ENCODE measurements at places on chromosomes 16 and 17.

DNA sequence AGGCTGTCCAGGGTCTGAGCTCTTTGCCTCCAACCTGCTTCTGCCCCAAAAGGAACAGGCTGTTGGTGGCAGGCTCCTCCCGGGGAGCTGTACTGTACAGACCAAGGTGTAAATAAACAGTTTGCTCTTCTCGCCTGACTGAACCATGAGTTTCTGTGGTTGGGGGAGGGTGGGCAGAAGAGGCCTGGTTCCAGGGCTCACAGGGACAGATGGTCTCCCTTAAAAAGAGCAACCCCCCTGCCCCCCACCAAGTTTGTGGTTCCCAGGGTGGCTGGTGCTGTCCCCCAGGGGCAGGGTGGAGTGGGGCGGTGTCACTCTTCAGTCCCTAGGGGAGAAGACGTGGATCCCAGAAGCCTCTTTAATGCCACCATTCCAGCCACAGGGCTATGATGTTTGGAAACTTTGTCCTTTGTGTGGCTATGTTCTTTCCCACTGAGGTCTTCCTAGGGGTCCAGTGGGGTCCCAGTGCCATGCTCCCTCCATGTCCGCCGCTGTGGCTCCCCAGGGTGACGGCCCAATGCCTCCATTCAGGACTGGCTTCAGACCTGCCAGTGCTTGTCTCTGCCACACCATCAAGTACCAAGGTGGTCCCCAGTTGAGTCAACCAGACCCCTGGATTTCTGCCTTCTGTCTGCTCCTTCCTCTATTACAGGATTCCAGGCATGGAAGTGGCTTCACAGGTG is 146.7 kb downstream of the RAB11FIP4 start:
- DNase-seq, result no peak

- peak; percentile 42 for DNase-seq
Observed at GRCh38 chr17:56499799-56500388, 93.6 kb upstream of the NOG start.

DNA sequence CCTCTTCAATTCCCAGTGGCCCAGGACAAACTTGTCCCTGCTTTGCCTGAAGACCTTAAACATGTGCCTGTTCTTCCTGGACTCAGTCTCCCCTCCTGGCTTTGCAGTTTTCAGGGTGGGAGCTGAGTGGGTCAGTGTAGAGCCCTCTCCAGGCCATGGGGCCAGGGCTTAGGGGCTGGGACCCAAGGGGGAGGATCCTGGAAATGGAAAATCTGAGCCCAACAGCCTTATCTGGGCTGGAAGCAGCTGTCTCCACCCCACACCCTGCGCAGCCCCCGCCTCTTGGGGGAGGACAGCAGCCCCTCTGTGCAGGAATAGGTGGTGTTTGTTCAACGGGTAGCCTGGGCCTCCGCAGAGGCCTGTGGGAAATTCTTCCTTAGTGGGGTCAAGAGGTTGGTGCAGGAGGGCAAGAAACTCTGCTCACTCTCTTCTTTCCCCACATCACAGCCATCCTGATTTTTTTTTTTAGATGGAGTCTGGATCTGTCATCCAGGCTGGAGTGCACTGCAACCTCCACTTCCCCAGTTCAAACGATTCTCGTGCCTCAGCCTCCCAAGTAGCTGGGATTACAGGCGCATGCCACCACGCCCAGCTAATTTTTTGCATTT is 6.8 kb upstream of the SMTNL2 start:
- DNase-seq, result no peak

DNA sequence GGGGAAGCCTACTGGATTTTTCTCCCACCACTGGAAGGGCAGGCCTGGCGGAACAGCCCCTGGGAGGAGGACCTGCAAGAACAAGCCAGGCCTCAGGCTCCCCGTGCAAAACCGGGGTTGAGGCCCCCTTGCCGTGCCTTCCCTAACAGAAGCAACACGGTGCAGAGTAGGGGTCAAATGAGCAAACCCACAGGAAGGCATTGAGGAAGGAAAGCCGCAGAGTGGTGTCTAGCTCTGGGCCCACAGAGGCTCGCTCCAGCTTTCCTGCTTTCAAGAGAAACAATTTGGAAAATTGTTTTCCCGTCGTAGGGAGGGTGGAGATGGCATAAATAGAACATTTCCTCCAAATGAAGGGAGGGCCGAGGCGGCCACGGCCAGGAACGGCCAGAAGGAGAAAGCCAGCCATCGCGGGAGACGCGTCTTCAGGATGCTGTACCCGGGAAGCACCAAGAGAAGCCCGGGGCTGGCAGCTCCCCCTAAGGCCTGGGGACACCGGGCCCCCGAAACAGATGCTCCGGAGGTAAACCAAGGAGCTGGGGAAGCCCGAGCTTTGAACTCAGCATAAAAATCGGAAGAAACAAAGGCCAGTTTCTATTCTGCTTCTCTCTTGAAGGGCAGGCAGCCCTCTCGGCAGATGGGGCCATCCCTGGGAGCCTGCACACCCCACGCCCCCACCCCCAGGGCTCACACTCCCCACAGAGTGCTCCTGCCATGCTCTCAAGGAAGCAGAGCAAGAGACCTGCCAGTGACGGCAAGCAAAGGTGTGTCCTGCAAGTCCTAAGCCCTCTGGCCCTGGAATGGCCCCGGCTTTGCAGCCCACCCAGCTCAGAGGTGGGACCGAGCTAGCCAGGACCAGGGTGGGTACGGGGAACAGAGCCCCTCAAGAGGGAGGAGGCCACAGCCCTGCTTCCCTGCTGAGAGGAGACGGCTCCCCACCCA is 92.0 kb downstream of the RBFOX3 start:
- no peak for DNase-seq

GRCh38 chr16:88782454-88783390 is 2.3 kb downstream of the PIEZO1 start:
- DNase-seq, result no peak

GRCh38 chr17:79517827-79518584 is 92.8 kb downstream of the RBFOX3 start:
- peak; percentile 24 for DNase-seq

- DNase-seq, result no peak
Observed at GRCh38 chr17:28030386-28030785, 12.1 kb upstream of the NLK start.

- DNase-seq, result peak; percentile 74
Observed at GRCh38 chr17:61400717-61401388, 1.2 kb downstream of the TBX2 start.

GRCh38 chr17:62755141-62755851 is 52.8 kb downstream of the MARCHF10 start:
- DNase-seq, result no peak

DNA sequence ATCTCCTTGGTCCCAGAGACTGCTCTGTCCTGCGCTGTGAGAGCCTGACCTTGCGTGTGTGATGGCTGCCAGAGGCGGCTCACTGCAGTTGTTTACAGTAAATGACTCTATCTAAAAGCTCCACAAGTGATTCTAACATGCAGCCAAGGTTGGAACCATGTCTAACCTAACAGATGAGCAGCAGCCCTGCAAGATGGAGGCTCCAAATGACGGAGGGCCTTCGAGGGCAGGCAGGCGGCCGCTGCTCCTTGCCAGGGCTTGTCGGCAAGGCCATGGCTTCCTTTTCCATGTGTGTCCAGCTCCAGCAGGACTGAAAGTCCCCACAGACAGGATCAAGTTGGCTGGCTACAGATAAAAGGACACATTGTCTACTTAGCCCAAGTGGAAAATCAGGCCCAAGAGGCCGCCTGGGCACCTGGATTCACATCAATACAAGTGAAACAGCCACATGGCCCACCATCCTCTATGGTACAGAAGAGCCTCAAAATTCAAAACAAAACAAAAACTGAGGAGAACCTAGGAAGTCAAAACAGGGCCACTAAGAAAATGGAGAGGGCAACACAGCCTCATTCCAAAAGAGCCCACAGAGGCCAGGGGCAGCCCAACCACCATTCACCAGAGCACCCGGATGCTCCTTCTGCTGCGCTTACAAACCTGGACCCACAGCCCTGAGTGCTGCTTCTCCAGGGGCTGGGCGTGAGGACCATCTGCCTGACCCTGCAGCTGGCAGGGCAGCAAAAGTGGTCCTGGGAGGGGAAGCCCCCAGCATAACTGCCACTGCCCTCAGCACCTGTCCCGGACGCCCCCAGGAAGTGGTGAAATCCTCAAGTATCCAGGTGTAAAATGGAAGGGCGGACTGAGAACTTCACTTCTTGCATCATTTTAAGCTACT is 65.0 kb downstream of the AMFR start:
- DNase-seq, result no peak

DNA sequence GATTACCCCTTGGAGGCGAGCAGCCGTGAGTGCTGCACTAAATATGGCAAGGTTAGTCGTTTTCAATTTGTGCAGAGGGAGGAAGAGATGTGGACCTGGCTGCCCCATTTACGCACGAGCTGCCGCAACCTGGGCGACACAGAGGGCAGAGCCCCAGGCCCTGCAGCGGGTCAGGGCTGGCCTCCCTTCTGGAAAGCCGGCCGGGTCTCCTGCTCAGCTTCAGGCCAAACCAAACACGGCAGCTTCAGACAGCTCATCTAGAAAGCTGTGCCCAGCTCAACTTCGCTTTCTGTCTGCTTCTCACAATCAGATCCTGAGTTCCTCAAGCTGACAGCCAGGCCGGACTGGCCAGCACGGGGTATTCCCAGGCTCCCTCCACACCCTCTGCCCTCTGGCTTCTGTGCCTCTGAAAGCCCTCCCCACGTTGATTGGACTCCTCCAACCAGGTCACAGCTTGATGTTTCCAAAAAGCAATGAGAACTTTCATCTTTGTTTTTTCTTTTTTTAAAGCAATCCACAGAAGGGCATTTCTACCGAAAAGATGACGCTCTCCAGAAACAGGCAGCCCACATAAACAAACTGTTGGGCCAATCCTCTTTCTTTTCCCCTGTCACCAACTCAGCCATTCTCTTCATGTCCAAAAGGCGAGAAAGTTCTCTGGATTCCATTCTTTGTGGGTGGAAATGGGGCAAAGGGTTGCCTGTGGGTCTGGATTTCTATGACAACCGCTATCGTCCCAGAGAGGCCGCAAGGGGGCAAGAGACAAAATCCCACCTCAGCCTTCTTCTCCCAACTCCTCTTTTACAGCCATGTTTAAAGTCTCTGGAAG is 189.0 kb downstream of the ZFHX3 start:
- DNase-seq, result peak; percentile 81

DNA sequence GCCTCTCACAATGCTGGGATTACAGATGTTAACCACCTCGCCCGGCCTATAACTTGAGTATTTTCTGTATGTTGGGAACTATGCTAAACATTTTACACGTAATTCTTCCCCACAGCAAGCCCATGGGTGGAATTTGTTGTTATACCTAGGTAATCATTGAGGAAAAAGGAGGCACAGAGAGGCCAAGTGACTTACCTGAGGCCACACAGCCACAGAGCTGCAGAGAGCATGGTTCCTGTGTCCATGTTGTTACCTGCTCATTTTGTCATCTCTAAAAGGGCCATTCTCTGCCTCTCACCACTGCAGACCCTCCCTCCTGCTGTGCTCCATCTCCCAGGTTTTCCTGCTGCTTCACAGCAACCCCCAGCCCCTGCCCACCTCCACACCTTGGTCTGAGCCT is 135.5 kb downstream of the ABCC1 start:
- DNase-seq, result no peak

DNA sequence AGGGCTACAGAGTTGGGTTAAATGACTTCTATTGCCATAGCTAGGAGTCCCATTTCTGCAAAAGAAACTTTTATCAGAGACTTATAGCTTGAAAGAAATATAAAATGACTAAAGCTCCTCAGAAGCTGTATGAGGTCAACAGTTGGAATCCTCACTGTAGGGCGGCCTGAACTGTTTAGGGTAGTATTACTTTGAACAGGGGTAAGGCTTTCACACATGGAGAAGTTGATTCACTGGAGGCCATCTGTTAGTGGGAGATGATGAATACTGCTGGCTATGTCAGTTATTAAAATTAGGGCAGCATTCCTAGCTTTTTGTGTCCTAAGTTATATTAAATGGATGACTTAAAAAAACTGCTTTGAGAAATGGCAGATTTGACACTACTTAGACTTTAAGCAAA is 6.0 kb downstream of the TTC19 start:
- no peak for DNase-seq

DNA sequence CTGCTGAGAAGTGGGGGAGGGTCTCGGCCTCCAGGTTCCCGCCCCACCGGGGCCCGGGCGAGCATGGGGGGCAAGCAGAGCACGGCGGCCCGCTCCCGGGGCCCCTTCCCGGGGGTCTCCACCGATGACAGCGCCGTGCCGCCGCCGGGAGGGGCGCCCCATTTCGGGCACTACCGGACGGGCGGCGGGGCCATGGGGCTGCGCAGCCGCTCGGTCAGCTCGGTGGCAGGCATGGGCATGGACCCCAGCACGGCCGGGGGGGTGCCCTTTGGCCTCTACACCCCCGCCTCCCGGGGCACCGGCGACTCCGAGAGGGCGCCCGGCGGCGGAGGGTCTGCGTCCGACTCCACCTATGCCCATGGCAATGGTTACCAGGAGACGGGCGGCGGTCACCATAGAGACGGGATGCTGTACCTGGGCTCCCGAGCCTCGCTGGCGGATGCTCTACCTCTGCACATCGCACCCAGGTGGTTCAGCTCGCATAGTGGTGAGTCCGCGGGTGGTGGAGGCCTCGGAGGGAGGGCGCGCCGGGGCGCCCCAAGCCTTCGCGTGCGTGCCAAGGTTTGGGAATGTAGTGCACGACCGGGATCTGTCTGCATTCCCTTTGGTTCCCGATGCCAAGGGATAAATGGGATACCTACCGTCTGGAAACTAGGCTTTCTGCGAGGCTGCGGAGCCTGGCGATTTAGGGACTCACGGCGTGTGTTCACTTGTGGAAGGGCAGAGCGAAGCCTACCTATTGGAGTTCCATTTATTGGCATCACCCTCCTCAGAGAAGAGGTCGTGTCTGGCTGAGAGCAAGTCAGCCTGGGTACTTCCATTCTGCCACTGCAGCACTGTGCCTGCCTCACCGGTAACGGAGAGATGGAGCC is 1.0 kb downstream of the ZNRF1 start:
- peak; percentile 51 for DNase-seq

GRCh38 chr16:30896889-30897733 is 697 bp downstream of the CTF1 start:
- DNase-seq, result peak; percentile 96

DNA sequence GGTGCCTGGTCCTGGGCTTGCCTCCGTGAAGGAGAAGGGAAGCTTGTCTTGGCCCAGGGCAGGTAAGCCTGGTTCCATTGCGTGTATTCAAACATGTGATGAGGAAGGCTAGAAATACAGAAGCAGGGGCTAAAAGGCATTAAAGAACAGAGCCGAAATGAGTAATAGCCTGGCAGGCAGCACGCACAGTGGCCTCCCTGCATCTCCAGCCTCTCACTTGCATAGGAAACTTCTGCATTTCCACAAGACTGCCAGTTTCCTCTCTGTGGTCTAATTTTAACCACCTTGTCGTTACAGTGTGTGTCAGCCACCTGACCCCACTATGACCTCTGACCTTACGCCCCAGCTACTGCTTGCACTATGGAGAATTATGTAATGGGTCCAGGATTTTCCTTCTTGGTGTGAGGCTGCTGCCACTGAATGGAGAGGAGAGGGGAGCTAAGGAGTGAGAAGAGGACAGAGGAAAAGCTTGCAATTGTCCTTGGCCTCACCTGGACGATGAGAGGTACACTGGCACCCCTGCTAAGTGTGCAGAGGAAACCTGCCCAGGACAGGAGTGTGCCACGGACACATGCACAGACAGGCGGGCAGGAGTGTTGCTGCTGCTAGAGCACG is 32.8 kb downstream of the HIC1 start:
- no peak for DNase-seq

GRCh38 chr16:6558661-6559060 is 774.0 kb upstream of the RBFOX1 start:
- DNase-seq, result no peak

Measured in eye (tissue), 1 donor.